Endodermal cell (in vitro differentiated cells): ENCODE measurements at places on chromosomes 3 and 15. TPM values are rescaled to one million over a fixed set of nuclear protein-coding genes. Genes with fewer than 3 reads are reported as not detected.

The CPN2 gene
- not detected in 3 replicates for total RNA-seq

The SAMD7 gene
- not detected in 2 replicates for total RNA-seq

The PIGZ gene
- total RNA-seq, result 0.25 and 0.31 TPM in 2 replicates

DNA sequence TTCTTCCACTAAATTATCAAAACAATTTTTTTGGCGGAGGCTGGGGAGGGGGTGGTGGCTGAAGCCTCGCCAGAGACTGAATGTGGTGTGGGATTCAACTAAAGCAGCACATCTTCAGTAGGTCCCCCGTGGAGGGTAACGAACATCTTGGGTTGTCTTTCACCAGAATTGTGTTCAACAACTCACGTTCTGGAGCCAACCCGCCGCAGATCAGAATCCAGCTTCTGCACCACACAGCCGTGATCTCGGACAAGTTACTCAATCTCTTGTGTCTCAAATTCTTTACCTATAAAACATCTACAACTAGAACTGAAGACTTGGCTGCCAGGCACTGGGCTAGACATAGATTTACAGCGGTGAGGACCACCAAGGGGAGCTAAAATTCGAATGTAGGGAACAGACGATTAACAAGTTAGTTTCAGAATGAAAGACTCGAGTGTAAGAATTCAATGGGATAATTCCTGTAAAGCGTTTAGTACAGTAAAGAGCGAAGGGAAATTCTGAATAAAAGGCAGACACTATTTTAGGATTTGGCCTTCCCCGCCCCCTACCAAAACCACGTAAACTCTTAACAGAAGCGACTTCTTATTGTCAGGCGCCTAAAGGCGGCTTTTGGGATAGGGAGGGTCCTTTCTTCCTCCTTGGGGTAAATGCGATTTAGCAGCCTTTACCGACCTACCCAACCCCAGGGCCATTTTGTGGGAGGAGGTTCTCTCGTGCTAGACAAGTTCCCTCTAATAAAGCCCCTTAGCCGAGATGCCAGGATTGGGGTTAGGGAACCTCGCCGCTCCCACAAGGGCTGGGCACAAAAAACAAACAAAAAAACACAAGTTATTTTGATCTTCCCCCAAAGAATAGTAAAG lies 697 bp upstream of the RAB5A start:
- H3K36me3 ChIP-seq, result peaks cover 14% of the 10 kb centered on the region
- peak overlapping the region; percentile 96 for H3K27ac ChIP-seq
- no peaks in the 10 kb centered on the region for H3K27me3 ChIP-seq
- DNase-seq, result peak; percentile 54
- peak overlapping the region; percentile 96 for H3K4me3 ChIP-seq

DNA sequence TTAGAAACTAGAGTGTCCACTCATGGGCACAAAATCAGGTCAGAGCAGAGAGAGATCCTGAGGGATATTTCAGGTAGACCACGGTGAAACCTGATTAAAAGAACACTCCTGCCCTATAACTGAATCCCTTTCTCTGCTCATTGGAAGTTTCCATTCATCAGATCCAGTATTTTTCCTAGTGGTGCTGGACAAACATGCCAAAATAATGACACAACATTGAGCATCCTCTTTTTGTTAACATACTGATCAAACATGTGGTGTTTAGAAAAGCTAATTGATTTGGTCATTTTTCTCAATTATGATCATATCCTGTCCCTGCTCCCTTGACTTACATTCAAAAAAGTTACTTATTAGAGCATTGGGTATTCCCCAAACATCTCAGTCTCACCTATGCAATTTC lies 27.2 kb downstream of the PTX3 start:
- no peak overlapping the region for H3K27ac ChIP-seq
- H3K4me1 ChIP-seq, result no peaks in the 10 kb centered on the region
- H3K27me3 ChIP-seq, result no peaks in the 10 kb centered on the region
- H3K4me3 ChIP-seq, result no peak overlapping the region
- H3K36me3 ChIP-seq, result no peaks in the 10 kb centered on the region
- DNase-seq, result no peak

GRCh38 chr15:39556461-39556860 lies 24.4 kb upstream of the THBS1 start:
- no peaks in the 10 kb centered on the region for H3K36me3 ChIP-seq
- no peaks in the 10 kb centered on the region for H3K4me1 ChIP-seq
- H3K27me3 ChIP-seq, result no peaks in the 10 kb centered on the region
- no peak for DNase-seq
- H3K27ac ChIP-seq, result no peak overlapping the region
- H3K4me3 ChIP-seq, result no peak overlapping the region

- H3K27ac ChIP-seq, result no peak overlapping the region
- no peak for DNase-seq
- H3K27me3 ChIP-seq, result no peaks in the 10 kb centered on the region
- H3K36me3 ChIP-seq, result no peaks in the 10 kb centered on the region
- H3K4me3 ChIP-seq, result no peak overlapping the region
Measured at GRCh38 chr15:93640411-93640962, 551.5 kb upstream of the RGMA start.

- peaks cover 4% of the 10 kb centered on the region for H3K4me1 ChIP-seq
- H3K27me3 ChIP-seq, result no peaks in the 10 kb centered on the region
- H3K4me3 ChIP-seq, result no peak overlapping the region
- H3K27ac ChIP-seq, result no peak overlapping the region
- peaks cover 48% of the 10 kb centered on the region for H3K36me3 ChIP-seq
- DNase-seq, result no peak
Measured at GRCh38 chr3:47014036-47014435, 34.6 kb downstream of the NBEAL2 start.

- H3K4me3 ChIP-seq, result no peak overlapping the region
- no peaks in the 10 kb centered on the region for H3K4me1 ChIP-seq
- no peak overlapping the region for H3K27ac ChIP-seq
- no peaks in the 10 kb centered on the region for H3K27me3 ChIP-seq
Measured at GRCh38 chr3:125324341-125324740, 50.8 kb downstream of the ZNF148 start.

- H3K36me3 ChIP-seq, result no peaks in the 10 kb centered on the region
- peak; percentile 94 for DNase-seq
- no peaks in the 10 kb centered on the region for H3K4me1 ChIP-seq
- no peak overlapping the region for H3K27ac ChIP-seq
- no peak overlapping the region for H3K4me3 ChIP-seq
Measured at GRCh38 chr3:186241910-186242821, 119.9 kb downstream of the DGKG start.

DNA sequence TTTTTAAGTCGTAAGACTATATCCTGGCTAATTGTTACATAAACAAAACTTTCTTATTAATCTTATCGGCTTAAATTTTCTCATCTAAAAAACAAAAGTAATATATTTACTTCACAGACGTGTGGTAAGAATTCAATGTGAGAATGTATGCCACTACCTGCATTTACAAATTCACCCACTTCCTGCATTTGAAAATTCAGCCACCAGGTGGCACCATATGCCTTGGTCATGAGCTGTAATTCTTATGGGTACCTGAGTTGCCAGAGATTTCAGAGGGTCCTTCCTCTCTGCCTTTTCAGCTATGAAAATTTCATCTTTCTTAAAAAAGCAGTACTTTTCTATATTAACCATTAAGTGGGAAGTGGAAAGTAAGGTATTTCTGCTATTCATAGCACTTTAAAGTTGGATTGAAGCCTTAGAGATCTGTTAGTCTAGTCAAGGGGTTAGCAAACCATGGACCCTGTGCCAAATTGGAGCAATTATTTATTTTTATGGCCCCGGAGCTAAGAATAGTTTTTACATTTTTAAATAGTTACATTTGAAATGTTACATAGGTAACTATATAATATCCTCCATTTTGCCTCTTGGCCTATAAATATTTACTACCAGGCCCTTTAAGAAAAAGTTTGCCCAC lies 127.8 kb downstream of the HCN4 start:
- H3K36me3 ChIP-seq, result peaks cover 38% of the 10 kb centered on the region
- H3K4me1 ChIP-seq, result no peaks in the 10 kb centered on the region
- H3K27me3 ChIP-seq, result no peaks in the 10 kb centered on the region
- H3K4me3 ChIP-seq, result no peak overlapping the region

DNA sequence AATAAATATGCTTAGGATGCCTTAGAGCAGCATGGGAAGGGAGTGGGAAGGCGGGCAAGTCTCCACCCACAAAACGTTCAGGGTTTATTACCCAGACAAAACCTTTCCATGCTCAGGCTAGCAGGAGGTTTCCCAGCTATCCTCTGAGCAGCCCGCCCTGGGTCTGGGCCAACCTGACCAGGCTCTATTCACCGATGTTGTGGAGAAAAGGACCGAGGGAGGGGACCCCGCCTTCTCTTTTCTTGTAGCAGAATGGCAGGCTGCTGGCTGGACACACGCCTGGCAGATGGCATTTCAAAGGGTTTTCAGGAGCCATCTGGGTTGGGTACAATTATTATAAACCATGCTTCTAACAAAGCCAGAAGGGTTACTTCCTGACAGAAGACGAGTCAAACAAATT lies 540.9 kb downstream of the MAGI1 start:
- no peak for DNase-seq
- H3K4me3 ChIP-seq, result no peak overlapping the region
- H3K27me3 ChIP-seq, result no peaks in the 10 kb centered on the region
- H3K27ac ChIP-seq, result peak overlapping the region; percentile 82
- H3K36me3 ChIP-seq, result no peaks in the 10 kb centered on the region
- H3K4me1 ChIP-seq, result no peaks in the 10 kb centered on the region

DNA sequence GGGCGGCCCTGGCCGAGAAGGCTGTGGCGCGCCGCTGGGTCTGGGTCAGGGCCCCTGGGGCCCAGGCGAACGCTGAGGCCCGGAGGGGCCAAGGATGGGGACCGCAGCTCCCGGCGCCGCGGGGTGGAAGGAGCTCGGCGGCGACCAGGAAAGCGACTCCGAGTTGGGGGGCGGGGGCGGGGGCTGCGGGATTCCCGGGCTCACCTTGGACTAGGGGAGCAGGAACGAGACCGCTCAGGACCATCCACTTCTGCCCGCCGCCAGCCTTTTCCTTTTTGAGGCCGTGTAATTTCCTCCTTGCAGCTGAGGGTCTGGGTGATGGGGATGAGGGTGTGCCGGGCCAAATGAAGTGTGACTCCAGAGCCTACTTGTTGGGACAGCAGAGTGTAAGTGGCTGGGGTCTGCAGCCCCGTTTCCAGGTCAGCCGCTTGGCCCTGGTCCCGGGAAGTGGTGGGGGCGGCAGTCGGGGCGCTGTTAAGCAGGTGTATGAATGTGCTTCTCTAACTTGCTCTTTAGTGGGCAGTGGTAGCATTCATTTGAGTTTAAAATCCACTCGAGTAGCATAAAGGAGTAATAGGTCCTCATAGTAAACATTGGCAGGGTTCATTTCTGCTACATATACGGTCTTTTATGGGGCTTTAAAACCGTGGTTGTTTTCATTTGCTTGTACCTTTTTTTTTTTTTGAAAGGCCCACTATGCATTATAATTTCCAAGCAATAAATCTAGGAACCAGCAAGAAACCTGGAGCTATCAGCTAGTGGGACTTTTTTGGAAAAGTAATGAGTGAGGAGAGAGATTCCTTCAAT lies 717 bp downstream of the PXK start:
- H3K36me3 ChIP-seq, result no peaks in the 10 kb centered on the region
- peak; percentile 80 for DNase-seq
- peaks cover 15% of the 10 kb centered on the region for H3K27me3 ChIP-seq
- H3K4me1 ChIP-seq, result no peaks in the 10 kb centered on the region
- no peak overlapping the region for H3K27ac ChIP-seq

GRCh38 chr3:126211569-126211968 lies 31.2 kb upstream of the ALDH1L1 start:
- no peak overlapping the region for H3K27ac ChIP-seq
- no peak for DNase-seq
- H3K4me3 ChIP-seq, result no peak overlapping the region
- H3K4me1 ChIP-seq, result no peaks in the 10 kb centered on the region
- peaks cover 41% of the 10 kb centered on the region for H3K27me3 ChIP-seq
- no peaks in the 10 kb centered on the region for H3K36me3 ChIP-seq

DNA sequence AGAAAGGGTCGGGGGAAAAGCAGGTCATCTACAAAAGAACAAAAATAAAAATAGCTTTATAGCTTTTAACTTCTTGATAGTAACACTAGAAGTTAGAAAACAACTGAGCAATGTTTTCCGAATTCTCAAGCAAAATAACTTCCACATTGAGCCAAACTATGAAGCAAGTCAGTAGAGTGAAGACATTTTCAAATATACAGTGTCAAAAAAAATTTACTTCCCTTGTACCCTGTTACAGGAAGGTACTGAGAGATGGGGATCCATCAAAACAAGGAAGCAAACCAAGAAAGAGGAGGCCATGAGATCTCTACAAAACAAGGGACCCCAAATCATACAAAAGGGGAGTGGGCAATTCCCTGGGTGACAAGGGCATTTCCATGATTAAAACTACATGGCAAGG lies 26.6 kb upstream of the STIMATE start:
- H3K27me3 ChIP-seq, result no peaks in the 10 kb centered on the region
- no peaks in the 10 kb centered on the region for H3K4me1 ChIP-seq
- DNase-seq, result no peak

GRCh38 chr3:66113542-66113941 lies 74.8 kb upstream of the MAGI1 start:
- no peak for DNase-seq
- no peak overlapping the region for H3K27ac ChIP-seq

- H3K4me3 ChIP-seq, result no peak overlapping the region
- no peaks in the 10 kb centered on the region for H3K4me1 ChIP-seq
- H3K27ac ChIP-seq, result no peak overlapping the region
- peaks cover 23% of the 10 kb centered on the region for H3K27me3 ChIP-seq
- H3K36me3 ChIP-seq, result peaks cover 26% of the 10 kb centered on the region
Measured at GRCh38 chr3:57856675-57857074, 100.6 kb downstream of the SLMAP start.

DNA sequence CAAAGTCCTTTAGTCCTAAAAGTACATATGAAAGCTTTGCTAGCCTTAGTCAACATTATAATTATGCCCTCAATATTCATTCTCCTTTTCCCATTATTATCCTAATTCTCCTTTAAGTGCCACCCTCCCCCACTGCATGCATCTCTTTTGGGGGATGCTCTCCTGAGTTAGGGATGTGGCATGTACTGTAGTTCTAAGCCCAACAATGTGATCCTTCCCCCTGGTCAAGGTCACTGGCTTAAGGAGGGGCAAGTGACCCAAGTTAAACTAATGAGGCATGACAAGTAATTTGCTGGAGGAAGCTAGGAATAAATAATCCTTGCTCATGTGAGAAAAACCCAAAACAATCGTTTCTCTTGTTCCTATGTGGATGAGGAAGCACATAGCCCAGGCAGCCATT lies 343.9 kb upstream of the SUCLG2 start:
- H3K4me3 ChIP-seq, result no peak overlapping the region
- H3K36me3 ChIP-seq, result no peaks in the 10 kb centered on the region
- no peaks in the 10 kb centered on the region for H3K27me3 ChIP-seq
- H3K27ac ChIP-seq, result no peak overlapping the region
- DNase-seq, result no peak

DNA sequence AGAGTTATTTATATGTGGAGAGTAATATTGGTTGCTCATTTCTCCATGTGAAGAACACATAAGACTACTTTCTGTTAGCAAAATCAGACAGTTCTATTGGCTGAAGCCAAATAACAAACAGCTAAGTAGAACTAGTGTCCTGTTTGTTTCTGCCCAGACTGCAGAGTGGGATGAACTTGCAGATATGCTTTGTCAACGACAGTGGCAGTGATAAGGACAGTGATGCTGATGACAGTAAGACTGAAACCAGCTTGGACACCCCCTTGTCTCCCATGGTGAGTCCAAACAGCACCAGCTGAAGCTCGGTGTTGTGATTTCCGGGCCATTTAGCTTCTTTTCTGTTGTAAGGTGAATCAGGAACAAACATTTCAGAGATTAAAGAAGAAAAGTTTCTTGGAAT lies 102.6 kb upstream of the IL12A start:
- no peak overlapping the region for H3K27ac ChIP-seq
- no peaks in the 10 kb centered on the region for H3K36me3 ChIP-seq
- H3K27me3 ChIP-seq, result no peaks in the 10 kb centered on the region
- peaks cover 4% of the 10 kb centered on the region for H3K4me1 ChIP-seq
- DNase-seq, result no peak
- no peak overlapping the region for H3K4me3 ChIP-seq
